ENCODE measurements at places on chromosomes 6 and 20. TPM values are rescaled to one million over a fixed set of nuclear protein-coding genes. Genes with fewer than 3 reads are reported as not detected.
A peak's percentile ranks its signal among the peaks of the same experiment; 100 is the strongest.

- no peak overlapping the region for H3K4me3 ChIP-seq
- H3K4me1 ChIP-seq = no peaks in the 10 kb centered on the region
- H3K36me3 ChIP-seq = no peaks in the 10 kb centered on the region
Observed at GRCh38 chr20:37545516-37545915, 17.8 kb upstream of the BLCAP start.

- H3K27ac ChIP-seq = no peak overlapping the region
- DNase-seq = no peak
- H3K27me3 ChIP-seq = no peaks in the 10 kb centered on the region
- no peaks in the 10 kb centered on the region for H3K4me1 ChIP-seq
- H3K36me3 ChIP-seq = no peaks in the 10 kb centered on the region
- no peak overlapping the region for H3K4me3 ChIP-seq
Observed at GRCh38 chr6:159467473-159468041, 225.5 kb downstream of the SOD2 start.

DNA sequence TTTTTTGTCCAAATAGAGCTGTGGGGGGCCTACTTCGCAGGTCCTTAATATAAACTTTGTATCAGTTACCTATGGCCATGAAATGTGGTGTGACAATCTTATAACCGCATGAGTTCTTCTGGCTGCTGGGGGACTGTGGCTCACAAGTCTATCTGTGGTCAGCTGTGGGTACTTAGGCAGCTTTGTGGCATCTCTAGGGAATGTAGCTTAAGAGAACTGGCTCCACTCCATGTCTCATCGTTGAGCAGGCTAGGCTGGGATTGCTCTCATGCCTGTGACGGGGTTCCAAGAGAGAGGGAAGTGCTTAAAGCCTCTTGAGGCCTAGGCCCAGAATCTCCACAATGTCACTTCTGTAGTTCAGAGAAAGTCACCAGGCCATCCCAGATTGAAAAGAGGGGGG lies 140.5 kb downstream of the BTBD3 start:
- H3K4me3 ChIP-seq = no peak overlapping the region
- H3K36me3 ChIP-seq = no peaks in the 10 kb centered on the region
- no peak for DNase-seq
- H3K27me3 ChIP-seq = no peaks in the 10 kb centered on the region
- no peaks in the 10 kb centered on the region for H3K4me1 ChIP-seq

DNA sequence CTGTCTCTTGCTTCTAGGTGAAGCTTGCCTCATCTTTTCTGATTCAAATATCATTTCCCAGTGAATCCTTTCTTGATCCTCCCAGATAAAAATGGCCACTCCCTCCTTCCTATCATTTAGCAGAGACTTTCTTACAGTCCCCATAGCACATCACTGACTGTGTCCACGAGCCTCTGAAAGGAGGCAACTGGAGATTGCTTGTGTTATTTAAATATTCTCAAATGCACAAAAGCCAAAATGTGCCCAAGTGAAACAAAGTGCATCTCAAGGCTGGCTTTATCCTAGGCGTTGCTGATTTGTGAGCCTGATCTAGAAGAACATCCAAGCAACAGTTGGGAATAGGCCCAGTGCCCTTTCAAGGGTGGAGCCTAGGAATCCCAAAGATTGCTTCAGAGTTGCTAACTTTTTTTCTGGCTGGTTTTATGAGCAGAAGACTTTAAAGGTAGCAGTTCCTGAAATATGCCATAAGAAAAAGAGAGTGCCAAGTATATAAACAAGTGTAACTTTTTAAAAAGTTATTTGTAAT lies 393.6 kb downstream of the CD83 start:
- DNase-seq = no peak
- H3K4me1 ChIP-seq = peaks cover 3% of the 10 kb centered on the region
- no peaks in the 10 kb centered on the region for H3K27me3 ChIP-seq
- no peak overlapping the region for H3K27ac ChIP-seq

- H3K4me1 ChIP-seq = no peaks in the 10 kb centered on the region
- DNase-seq = no peak
- no peak overlapping the region for H3K4me3 ChIP-seq
- H3K27me3 ChIP-seq = no peaks in the 10 kb centered on the region
- no peaks in the 10 kb centered on the region for H3K36me3 ChIP-seq
Observed at GRCh38 chr6:70375166-70375565, 38.1 kb upstream of the FAM135A start.

- H3K27me3 ChIP-seq = no peaks in the 10 kb centered on the region
- DNase-seq = peak; percentile 82
- no peaks in the 10 kb centered on the region for H3K36me3 ChIP-seq
- H3K4me3 ChIP-seq = no peak overlapping the region
- peaks cover 2% of the 10 kb centered on the region for H3K4me1 ChIP-seq
- H3K27ac ChIP-seq = no peak overlapping the region
Observed at GRCh38 chr6:1335367-1336037, 23.6 kb downstream of the FOXQ1 start.

- no peak overlapping the region for H3K4me3 ChIP-seq
- DNase-seq = no peak
- no peaks in the 10 kb centered on the region for H3K36me3 ChIP-seq
- H3K27ac ChIP-seq = no peak overlapping the region
Observed at GRCh38 chr6:153668758-153669157, 370.3 kb upstream of the OPRM1 start.

DNA sequence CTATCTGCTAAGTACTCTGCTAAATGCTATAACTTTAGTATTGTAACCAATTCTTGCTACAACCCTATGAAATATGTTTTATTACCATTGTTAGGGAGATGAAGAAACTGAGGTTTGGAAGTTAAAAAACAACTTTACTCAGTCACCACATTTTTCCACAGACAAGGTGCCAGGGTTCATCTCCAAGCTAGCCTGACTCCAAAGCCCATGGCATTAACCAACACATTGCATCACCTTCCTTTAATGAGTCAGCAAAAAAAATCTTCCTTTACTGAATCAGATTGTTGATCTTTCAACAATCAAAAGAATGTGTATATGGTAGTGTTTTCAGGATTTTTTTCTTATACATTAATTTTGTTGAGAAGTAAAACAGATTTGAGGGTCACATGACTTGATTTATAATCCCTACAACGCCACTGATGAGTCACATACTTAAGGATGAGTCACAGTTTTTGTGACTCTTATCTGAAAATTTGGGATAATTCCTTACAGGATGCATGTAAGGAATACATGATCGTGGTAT lies 41.5 kb downstream of the MAN1A1 start:
- no peak for DNase-seq
- no peaks in the 10 kb centered on the region for H3K36me3 ChIP-seq
- H3K4me1 ChIP-seq = no peaks in the 10 kb centered on the region
- no peak overlapping the region for H3K4me3 ChIP-seq

DNA sequence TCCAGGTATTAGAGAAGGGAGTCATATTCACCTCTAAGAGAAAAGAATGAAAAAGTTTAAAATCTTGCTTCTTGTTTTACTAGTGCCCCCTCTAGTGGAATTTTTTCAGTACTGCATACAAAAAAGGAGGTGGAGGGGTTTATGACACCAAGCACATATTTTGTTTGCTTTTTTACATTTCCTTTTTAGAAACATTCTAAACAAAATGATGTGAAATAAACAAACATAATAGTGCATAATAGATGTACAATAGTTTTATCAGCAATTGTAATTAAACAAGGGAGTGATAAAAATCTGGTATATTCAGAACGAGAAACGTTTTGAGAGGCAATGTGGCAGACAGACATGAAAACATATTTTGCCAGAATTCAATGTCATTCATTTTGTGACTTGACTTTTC lies 111.0 kb upstream of the TFAP2D start:
- no peaks in the 10 kb centered on the region for H3K4me1 ChIP-seq
- H3K36me3 ChIP-seq = no peaks in the 10 kb centered on the region
- DNase-seq = no peak
- H3K27ac ChIP-seq = no peak overlapping the region

DNA sequence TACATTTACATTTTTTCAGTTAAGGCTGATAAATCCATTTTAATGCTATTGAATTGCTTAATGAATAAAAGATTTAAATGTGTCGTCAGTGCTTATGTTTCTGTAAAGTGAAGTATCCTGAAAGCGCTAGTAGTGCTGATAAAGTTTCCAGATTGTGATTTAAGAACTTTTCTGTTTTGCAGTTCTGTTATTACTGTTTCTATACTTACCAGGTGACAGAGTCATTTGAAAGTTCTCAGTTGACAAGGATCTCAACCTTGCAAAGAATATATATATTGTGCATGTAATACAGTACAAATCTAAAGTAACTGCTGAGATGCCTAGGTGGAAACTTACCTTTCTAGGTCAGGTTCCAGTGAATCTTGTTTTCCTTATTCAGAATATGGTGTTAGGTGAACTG lies 201.8 kb downstream of the ARID1B start:
- no peak overlapping the region for H3K4me3 ChIP-seq
- H3K4me1 ChIP-seq = peaks cover 8% of the 10 kb centered on the region
- H3K27me3 ChIP-seq = no peaks in the 10 kb centered on the region
- H3K36me3 ChIP-seq = no peaks in the 10 kb centered on the region
- DNase-seq = no peak

COL9A3 gene
- total RNA-seq = 5.8 TPM

MLN gene
- total RNA-seq = not detected

RSPH3 gene
- total RNA-seq = 19.4 TPM

FERMT1 gene
- 14.0 TPM for total RNA-seq

MROH8 gene
- 16.7 TPM for total RNA-seq

COL12A1 gene
- 40.6 TPM for total RNA-seq

TNFRSF6B gene
- 12.2 TPM for total RNA-seq

PRDM13 gene
- not detected for total RNA-seq
